CD4-positive, alpha-beta memory T cell (primary cell): ENCODE measurements at places on chromosomes 1 and 21. TPM values are rescaled to one million over a fixed set of nuclear protein-coding genes. Genes with fewer than 3 reads are reported as not detected.
A peak's percentile ranks its signal among the peaks of the same experiment; 100 is the strongest.

The MAP10 gene
- total RNA-seq: 3.1 TPM

The L1TD1 gene
- not detected for total RNA-seq

The OR10Z1 gene
- total RNA-seq: not detected

The SLC22A15 gene
- total RNA-seq: 1.2 TPM

The S100A1 gene
- total RNA-seq: not detected

The COL18A1 gene
- 4.5 TPM for total RNA-seq

The AJAP1 gene
- total RNA-seq: 0.09 TPM

The BTBD19 gene
- 14.8 TPM for total RNA-seq

The EPHA10 gene
- not detected for total RNA-seq

GRCh38 chr1:156082309-156083091 is at the start of gene MEX3A:
MEX3A (minus strand) TSS chr1:156082465; CDS start chr1:156081998, 467 bp downstream.
- peak; percentile 58 for DNase-seq

- DNase-seq: no peak
Measured at GRCh38 chr1:17723684-17724083, 31.4 kb upstream of the ACTL8 start.

DNA sequence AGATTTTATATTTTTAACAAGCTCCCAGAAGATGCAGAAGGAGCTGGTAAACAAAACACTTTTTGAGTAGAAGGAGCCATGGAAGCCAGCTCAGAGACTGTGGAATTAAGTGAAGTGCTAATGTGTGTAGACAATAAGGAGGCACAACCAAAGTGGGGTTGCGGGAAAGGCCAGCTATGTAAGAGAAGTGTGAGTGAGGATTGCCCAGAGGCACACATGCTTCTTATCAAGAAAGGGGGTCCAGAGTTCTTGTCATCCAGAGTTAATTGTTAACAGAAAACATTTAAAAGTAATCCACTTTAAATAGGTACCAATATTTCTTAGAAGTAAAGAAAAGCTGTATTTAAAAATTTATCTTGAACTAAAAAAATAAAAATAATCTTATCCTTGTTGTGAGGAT is 136.8 kb downstream of the OLFM3 start:
- DNase-seq: no peak

DNA sequence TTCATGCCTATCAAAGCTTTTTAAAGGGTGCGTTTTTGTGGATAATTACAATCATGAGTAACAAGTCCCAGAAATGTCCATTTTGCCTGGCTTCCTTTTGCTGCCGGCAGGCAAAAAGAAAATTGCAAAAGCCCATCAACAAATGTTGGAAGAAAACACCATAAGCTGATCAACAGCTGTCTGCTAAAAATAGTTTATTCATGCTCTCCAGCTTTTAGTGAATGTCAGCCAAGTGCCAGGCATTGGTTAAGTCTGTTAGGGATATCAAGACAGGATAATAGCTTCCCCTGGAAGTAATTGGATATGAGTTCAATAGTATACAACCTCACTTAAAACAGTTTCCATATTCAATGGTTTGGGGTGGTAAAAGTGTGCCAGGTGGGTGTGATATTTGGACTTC is 13.6 kb upstream of the AGMAT start:
- DNase-seq: no peak

GRCh38 chr1:14010476-14010875 is 310.5 kb downstream of the PRDM2 start:
- no peak for DNase-seq

DNA sequence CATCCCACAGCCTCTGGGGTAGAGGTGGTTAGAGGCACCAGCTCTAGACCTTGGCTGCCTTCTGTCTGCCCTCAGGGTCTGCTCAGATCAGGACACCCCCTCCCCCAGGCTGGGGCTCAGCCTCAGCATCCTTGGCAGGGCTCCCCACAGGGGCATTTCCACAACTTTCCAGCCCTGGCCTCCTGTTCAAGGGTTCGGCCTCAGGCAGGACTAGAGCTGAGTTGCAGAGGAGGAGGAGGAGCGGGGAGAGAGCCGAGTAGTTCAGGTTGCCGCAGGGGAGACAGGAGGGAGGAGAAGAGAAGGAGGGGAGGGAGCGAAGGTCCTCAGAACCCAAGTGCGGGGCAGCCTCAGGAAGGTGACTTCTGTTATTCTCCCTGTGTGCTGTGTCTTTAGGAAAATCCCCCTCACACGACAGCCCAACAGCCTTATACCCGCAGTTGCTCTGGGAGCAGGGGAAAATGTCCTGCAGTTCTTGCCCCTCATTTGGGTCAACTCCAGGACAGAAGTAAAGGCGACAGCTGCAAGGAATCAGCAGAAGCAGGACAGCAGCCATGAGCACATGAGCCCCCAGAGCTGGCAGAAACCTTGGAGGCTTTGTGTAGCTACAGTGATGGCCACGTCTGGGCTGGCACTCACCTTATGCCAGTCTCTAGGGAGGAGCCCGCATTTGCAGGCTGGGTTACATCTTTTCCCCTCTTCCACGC is 46.5 kb upstream of the TENT5B start:
- DNase-seq: no peak

- no peak for DNase-seq
Measured at GRCh38 chr21:37593740-37594471, 227.3 kb downstream of the DYRK1A start.

GRCh38 chr1:15833069-15833679 is 14.3 kb upstream of the SPEN start:
- peak; percentile 58 for DNase-seq

- DNase-seq: no peak
Measured at GRCh38 chr1:36699113-36699911, 216.6 kb upstream of the CSF3R start.

GRCh38 chr1:198679535-198680173 is 40.8 kb downstream of the PTPRC start:
- no peak for DNase-seq

GRCh38 chr1:76832521-76832920 is 34.8 kb upstream of the ST6GALNAC5 start:
- DNase-seq: no peak

- DNase-seq: no peak
Measured at GRCh38 chr1:205812271-205812877, 624 bp downstream of the SLC41A1 start.

- no peak for DNase-seq
Measured at GRCh38 chr21:42635848-42636519, 17.4 kb upstream of the PDE9A start.

- DNase-seq: no peak
Measured at GRCh38 chr1:66480162-66480561, 53.8 kb upstream of the SGIP1 start.

GRCh38 chr1:219587801-219588561 is 24.9 kb downstream of the ZC3H11B start:
- no peak for DNase-seq

DNA sequence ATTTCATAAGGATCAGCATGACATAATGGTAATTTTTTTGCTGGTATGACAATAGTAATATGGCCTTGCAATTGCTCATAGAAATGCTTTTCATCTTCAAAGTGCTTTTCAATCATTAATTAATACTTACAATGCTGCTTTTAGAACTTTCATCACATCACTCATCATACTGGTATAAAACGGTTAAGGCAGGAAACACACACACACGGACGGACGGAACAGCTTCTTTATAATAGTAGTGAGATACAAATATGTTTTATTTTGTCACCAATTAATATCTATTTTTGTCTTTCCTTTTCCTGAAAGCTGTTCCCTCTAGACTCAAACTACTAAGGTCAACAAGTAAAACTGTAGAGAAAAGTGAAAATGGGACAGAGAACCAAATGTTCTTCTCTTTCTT is 353.9 kb upstream of the PKN2 start:
- no peak for DNase-seq

DNA sequence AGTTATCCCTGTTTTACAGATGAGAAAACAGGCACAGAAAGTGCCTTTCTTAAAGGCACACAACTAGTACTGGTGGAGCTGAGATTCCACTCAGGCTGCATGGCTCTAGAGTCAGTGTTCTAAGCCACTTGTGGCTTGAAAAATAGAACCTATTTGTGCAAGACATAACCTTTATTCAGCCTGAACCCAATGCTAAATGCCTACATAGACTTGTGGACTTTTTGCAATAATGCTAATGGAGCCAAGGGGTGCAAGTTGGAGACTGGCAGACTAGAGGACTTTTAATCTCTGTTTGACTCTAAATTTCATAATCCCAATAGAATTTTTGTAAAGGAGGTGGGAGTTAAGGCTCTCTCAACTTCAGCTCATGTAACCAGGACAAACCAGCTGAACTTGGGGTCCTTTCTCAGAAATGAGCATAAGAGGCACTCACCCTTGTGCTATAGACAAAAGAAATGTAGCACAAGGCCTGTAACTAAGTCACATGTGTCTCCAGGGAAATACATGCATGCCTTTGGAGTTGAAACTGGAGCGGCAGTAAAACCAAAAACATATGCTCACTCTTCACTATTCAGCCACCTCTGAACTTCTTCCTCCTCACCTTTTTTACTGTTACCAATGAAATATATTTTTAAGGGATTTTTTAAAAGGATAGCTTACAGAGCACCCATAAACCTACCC is 43.0 kb upstream of the AK4 start:
- DNase-seq: no peak

- DNase-seq: no peak
Measured at GRCh38 chr21:44199448-44199847, 41.3 kb downstream of the ICOSLG start.

DNA sequence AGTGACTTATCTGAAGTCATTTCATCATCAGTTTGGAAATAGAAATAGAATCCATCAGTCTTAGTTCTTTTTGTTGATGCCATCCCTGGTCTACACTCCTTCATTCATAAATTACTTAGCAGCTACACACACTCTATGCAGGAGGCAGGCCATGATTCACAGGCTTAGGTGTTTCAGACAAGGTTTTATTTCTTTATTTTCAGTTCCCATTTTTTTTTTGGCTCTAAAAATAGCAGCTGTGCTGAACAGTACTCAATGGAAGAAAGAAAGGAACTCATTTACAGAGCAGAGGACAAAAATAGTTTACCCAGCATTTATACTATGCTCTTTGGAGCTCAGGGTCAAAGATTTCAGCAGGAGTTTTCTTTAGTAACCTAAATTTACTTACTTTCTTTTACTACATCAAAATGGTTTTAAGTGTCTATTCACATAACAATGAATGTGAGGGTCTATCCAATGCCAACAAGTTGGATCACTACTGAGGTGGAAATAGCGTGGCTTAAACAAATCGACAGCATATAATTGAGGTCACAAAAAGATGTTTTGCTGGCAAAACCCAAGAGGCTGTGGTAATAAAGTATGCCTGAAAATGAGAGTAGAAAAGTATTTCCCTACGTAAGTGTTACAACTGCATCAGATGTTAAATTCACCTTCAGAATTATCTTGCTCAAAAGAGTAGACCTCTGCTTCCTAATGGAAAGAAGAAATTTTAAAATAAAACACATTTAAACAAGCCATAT is 7.7 kb downstream of the KRTAP19-8 start:
- DNase-seq: no peak

GRCh38 chr1:197965132-197965840 is 48.1 kb downstream of the LHX9 start:
- DNase-seq: no peak

DNA sequence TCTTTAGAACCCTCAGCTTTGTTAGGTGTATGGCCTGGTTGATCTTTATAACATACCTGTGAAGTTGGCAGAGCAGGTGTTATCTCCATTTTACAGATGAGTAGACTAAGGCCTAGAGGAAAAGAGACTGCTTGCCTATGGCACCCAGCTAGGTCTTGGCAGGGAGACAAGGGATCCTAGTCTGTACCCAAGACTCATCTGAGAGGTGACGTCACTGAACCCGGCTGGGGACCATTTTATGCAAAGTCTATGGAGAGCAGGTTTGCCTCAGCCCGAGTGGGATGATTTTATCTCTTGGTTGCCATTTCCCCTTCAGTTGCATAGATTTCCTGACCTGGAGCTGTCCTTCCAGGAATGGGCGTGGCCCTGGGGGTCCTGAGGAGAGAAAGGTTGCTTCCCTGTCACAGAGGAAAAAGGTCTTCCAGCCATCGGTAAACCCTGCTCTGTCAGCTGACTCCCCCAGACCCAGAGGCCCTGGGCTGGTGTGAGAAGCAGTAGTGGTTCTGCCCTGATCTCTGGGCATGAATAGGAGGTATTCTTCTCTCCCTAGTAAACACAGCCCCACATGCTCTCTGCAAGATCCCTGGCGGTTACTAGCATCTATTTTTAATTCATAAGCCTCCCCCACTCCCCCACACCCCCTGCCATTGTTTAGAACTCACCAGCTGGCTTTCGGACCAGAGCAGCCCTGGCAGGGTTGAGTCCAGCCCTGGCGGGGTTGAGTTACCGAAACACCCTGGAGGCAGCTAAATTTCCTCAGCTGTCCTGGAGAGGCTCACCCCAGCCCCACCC is 19.6 kb downstream of the TMCC2 start:
- DNase-seq: no peak

DNA sequence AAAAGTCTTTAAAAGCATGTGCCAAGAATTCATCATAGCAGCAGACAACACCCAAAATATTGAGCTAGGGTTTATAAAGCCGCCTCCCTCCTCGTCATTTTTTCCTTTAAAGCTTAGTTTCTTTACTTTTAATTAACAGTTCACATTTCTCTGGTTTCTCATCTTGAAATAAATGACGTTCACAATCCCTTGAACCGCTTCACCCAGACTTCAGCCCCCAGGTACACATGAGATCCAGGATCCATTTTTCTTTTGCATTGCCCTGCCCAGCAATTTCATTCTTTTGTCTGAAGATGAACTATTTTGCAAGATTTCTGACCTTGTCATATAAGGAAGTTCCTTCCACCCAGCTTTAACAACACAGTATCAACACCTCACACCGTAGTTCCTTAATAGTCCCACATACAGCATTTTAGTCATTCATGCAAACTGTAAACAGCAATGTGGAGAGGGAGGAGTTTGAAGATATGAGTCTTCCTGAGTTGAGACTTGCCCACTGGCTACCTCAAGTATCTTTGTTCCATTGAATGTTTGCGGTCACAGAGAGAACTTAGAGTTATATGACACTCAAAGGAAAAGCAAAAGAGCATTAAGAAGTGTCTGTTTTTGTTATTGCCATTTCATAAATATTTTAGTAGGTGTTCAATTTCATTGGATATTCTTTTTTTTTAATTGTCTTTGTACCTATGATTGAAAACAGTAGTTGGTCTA is 35.3 kb upstream of the CACYBP start:
- DNase-seq: peak; percentile 64

DNA sequence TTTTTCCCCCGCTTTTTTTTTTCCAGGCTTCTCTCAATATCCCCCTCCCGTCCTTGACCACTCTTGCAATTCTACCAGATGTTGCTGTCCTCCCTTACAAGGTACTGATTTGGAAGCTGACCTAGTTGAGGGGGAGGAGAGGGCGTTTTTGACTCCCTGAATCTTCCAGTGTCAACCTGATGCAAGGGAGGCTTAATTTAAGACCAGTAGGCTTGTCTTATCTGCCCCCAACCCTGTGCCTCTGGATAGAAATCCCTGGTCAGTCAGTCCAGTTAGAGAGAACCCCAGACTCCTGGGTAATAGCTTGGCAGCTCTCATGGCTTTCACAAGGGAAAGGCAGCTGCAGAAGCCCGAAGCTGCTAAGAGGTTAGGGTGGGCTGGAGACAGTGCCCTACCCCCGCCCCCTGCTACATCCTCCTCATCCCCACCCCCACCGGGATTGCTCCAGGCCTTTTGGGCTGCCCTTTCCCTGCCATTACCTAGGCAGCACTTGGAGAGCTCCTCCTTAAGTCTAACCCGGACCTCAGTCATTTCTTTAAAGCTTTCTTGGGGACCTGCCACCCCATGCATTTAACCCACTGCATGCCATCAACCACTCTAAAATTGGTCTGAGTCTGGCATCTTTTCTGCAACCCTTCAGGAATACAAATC is 3.6 kb downstream of the ACKR1 start:
- DNase-seq: no peak

- no peak for DNase-seq
Measured at GRCh38 chr1:205519541-205520131, 15.2 kb downstream of the CDK18 start.

GRCh38 chr1:60978421-60979357 is 103.7 kb upstream of the NFIA start:
- no peak for DNase-seq
